Right ventricle myocardium superior (tissue), 1 donor: ENCODE measurements at places on chromosomes 16 and 17.

DNA sequence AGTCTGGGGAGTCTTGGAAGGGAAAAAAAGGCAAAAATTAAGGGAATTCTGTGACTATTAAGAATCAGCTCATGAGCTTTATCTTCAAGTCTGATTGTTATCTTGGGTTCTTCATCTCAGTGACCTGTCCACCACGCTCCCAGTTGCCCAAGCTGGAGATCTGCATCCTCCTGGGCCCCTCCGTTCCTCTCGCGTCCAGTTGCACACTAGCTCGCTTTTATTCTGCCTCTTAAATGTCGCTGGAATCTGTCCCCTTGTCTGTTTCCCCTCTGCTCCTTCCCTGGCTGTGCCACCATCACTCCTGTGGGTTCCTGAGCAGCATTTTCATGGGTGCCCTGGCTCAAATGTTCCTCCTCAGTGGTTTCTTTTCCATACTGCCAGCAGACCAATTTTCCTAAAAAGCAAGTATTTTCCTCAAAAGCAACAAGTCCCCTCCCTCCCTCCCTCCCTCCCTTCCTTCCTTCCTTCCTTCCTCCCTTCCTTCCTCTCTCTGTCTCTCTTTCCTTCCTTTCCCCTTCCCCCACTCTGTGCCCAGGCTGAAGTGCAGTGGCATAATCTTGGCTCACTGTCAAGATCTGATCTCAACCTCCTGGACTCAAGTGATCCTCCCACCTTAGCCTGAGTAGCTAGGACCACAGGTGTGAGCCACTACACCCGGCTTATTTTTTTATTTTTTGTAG lies 1.4 kb downstream of the ENDOV start:
- DNase-seq = no peak

- DNase-seq = peak; percentile 86
These were observed at the start of gene MT1M for GRCh38 chr16:56632156-56632847. Gene MT1M, plus strand, starts transcription at chr16:56632659. Its CDS starts 73 bp downstream, at chr16:56632732.

DNA sequence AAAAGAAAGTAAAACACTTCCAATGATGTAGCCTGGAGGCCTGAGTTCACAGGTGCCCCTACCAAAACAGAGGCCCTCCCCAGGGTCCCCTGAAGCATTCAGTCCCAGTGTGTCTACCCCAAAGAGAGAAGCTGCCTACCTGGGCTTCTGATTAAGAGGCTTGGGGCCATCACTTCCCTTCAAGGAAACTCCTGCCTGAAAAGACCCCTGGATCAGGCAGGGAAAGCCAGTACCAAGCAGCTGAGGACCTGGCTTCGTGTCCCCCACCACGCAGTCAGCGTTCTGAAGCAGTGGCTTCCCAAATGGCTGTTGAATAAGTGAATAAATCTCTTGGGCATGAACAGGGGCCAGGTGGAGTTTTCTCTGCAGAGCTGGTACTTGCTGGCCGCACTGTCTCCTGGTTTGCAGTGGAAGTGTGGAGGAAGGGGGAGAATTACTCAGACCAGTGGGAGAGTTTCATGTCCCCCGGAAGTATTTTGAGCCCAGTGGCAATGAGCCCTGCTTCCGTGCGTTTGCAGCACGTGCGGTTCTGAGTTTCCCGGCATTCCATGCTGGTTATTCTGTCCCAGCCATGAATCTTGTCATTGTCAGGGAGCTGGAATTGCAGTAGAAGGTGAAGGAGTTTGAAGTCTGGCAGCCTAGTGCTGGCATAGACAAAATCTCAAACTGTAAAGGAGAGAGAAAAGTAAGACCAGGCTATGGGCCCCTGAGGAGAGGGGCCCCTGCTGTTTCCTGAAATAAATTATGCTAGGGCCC lies 27.0 kb downstream of the RMI2 start:
- peak; percentile 8 for DNase-seq

GRCh38 chr16:67537636-67538591 lies 9.3 kb downstream of the RIPOR1 start:
- DNase-seq = peak; percentile 82

- no peak for DNase-seq
These were observed 166.3 kb downstream of the ANKFN1 start for GRCh38 chr17:56319531-56319930.

- DNase-seq = no peak
These were observed 47.6 kb downstream of the XPO6 start for GRCh38 chr16:28164140-28164539.

GRCh38 chr16:67451061-67451703 lies 20.3 kb downstream of the HSD11B2 start:
- peak; percentile 68 for DNase-seq

DNA sequence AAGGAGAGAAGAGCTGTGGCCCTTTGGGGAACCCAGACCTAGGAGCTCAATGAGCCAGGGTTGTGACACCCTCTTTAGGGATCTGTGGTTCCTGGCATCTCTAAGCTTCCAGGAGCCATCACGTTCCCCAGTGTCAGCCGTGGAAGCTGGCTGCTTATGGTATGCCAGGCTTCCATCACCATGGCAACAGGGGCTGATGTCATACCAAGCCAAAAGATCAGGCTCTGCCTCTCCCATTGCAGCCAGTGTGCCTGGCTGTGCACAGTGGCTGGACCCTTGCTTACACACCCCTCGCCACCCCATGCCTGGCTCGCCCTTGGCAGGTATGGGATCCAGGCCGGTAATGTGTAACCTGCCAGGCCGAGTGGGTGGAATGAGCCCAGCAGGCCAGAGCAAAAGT lies 91.1 kb downstream of the SSH2 start:
- no peak for DNase-seq

DNA sequence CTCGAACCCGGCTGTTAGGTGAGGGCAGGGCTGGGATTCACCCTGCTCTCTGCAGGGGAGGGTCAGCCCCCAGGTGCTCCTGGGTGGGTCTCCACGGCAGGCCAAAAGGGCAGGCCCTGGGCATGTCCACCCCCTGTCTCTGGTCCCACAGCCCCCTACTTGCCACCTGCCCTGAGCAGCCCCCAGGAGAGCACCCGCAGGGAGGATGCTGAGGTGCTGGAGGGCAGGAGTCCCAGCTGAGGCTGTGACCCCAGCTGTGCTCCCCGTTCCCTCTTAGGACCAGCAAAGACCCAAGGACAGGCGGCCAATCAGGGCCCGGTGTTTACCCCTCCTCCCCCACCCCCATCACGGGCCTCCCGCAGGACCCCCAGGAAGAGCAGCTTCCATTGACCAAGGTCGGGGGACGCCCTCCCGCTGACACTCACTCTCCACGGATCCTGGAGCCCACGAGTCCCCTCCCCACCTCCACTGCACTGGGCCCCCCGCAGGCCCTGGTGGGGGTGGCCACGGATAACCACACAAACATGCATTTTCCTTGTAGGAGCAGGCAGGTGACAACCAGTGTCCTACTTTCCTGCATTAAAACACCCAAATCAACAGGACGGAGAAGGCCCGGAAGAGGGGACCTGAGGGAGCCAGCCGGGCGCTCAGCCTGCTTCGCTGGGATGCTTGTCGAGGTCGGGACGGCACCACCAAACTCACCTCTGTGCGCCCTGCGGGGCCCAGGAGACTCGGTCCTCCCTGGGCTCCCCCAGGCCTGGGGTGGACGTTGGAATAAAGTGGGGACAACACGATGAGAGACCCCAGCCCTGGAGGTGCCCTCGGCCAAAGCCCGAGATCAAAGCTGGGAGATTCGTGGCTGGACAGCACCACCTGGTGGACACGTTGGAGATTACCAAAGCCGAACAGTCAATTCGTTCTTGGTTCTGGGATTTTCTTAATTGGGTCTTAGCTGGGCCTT lies 22.5 kb upstream of the ENPP7 start:
- no peak for DNase-seq

DNA sequence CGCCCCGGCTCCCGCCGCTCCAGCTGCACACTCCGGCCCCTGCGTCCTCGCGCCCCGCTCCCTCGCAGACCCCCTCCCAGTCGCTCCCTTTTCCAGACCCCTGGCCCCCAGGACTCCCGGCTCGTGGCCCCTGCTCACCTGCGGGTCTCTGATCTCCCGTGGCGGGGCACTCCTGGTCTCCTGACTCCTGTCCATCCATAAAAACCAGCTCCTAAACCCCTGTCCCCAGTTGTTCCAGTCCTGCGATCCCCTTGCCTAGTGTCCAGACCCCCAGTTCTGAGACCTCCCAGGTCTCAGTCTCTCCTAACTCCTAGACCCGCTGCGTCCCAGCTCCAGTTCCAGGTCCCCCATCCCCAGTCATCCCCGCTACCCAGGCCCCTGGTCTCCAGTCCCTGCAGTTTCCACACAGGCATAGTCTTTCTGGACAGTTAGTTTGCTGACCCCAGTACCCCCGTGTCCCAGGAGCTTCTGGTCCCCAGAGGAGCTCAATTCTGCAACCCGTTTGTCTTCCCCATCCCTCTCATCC lies 379 bp downstream of the SNX29 start:
- DNase-seq = no peak

- DNase-seq = no peak
These were observed 13.0 kb upstream of the DPEP1 start for GRCh38 chr16:89600427-89600826.

- no peak for DNase-seq
These were observed 43.1 kb downstream of the TBCD start for GRCh38 chr17:82794781-82795482.

DNA sequence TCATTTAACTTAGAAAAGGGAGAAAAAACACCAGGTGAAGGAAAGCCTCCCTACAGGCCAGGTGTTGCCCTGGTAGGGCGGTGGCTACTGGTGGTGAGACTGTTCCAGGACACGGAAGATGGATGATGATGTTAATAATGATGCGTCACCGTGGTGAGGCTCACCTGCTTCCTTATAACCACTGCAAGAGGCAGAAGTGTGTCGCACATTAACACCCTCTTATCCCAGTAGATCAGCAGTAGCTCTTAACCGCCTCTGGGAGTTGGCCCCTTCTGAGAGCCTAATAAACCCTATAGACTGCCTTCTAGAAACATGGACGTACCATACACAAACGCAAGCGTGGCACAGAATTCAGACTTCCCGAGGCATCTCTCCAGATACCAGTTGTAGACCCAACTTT lies 7.8 kb downstream of the BFAR start:
- no peak for DNase-seq

DNA sequence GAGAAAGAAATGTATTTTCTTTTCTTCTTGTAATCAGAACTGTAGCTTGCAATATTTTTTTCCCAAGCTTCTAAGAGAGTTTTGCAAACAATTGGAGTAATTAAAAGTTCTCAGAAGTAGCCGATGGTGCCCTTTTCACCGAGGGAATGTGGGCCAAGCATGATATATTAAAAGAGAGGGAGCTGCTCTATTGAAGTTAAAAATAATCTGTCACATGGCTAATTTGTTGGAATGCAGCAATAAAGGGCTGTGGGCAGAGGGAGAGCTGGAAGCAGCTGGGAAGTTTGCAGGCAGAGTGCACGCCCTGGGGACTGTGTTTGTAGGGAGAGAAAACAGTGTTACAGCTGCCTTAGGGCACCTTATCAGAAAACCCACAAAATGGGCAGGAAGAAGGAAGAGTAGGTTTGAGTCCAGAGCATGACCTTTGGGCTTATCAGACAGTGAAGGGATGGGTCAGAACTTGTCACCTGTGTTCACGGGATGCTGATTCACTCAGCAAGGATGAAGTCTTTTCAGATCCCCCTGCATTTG lies 18.5 kb upstream of the TERF2 start:
- DNase-seq = no peak

GRCh38 chr16:12024429-12024828 lies 47.9 kb downstream of the SNX29 start:
- no peak for DNase-seq

DNA sequence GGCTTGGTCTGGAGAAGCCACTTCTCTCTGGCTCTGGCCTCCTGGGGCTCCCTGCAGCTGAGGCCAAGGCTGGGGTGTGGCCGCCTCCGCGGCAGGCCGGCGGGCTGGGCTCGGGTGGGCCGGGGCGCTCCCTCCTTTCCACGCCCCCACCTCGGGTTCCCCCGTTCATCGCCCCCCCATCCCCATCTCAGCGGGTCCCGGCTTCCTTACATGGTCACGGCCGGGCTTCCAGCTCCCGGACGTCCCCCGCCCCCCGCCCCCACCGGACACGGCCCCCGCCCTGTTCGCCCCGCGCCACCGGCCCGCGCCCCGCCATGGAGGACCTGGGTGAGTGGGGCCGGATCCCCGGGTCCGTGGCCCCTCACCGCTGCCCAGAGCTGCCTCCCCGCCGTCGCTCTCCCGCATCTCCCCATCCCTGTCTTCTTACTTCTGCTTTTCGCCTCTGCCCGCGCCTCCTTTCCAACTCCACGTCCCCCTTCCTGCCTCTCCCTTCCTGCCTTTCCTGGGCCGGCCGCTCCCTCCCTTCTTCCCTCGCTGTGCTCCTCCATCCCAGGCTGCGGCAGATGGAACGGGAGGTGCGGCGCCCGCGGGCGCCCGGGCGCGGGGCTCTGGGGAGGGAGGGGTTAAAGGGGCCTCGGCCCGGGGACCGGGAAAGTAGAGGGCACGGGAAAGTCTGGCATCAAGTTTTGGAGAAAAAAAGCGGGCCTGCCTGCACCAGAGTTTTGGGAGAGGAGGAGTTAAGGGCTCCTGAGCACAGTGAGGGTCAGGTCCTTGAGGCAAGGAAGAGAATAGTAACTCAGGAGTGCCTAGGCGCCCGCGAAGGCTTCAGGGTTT lies at the start of gene TGFB1I1:
Gene TGFB1I1 (plus strand): TSS at position 278 of the 834 bp plus-strand sequence. CDS start 37 bp downstream, at position 315.
- peak; percentile 84 for DNase-seq

DNA sequence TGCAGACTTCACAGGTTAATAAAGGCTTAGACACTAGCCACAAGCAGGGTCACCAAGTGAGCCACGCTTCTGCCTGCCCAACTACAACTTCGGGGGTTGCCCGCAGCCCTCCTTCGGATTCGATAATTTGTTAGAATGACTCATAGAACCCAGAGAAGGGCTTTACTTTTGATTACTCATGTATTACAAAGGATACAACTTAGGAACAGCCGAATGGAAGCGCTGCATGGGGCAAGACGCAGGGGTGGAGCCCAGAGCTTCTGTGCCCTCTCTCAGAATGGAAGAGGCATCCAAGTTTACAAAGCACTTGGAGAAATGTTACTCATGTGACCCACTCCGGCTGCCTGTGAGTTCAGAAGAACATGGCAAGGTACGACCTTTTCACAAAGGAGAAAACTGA lies 7.5 kb upstream of the CDH5 start:
- no peak for DNase-seq

DNA sequence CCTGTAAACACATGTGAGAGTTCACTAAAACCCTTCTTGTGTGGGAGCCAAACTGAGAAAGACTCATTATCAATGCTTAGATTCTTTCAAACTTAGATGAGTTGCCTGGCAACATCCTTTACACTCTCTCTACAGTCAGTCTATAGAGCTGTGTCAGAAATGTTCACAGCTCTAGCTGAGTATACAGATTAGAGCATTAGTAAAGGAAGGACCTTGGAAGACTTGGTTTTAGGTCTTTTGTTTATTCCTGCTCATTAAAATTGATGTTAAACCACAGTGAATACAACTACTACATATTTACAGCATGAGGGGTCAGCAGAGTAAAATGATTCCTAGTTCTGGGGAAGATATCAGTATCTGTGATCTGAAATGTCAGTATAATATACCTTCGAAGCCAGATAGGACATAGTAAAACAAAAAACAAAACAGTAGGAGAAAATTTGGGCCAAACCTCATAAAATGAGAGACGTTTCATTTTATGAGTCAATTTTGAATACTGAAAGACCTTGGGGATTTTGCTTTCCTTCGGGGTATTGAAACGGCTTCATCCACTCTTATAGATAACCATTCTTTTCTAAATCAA lies 186.0 kb downstream of the TANC2 start:
- no peak for DNase-seq

- DNase-seq = no peak
These were observed 118.7 kb upstream of the NLRP1 start for GRCh38 chr17:5702951-5703510.

- no peak for DNase-seq
These were observed 19.0 kb downstream of the CPNE2 start for GRCh38 chr16:57111420-57111819.

GRCh38 chr17:68847711-68848110 lies 107.5 kb downstream of the ABCA8 start:
- DNase-seq = no peak
